ENCODE measurements at places on chromosomes 4 and X.

GRCh38 chr4:156686120-156686519 lies 285.5 kb downstream of the PDGFC start:
- DNase-seq: no peak

- DNase-seq: no peak
Measured at GRCh38 chrX:71917621-71918343, 7.1 kb downstream of the NHSL2 start.

GRCh38 chr4:5932035-5932568 lies 39.2 kb upstream of the CRMP1 start:
- DNase-seq: peak; percentile 64

DNA sequence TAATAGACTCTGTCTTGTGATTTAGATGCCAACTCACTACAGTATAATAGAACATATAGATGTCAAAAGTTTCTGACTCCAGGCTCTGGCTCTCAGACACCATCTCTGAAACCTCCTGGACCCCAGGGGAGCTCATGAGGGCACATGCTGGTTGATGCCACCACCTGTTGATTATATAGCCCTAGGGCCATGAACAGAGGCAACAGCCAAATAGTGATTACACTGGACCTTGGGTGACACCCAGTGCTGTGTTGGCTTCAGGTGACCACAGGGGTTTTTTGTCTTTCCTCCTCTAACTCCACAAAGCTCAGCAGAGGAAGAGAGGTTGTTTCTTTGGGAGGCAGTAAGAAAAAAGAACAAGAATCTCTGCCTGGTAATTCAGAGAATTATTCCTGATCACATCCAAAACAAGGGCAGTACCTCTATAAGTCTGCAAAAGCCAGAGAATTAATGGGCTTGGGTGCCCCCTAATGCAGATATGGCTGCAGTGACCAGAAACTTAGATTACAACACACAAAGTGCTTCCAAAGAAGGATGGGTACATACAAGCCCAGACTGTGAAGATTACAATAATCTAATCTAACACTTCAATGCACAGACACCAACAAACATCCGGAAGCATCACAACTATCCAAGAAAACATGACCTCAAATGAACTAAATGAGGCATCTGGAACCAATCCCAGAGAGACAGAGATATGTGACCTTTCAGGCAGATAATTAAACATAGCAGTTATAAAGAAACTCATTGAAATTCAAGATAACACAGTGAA lies 1920.6 kb downstream of the ARAP2 start:
- no peak for DNase-seq

DNA sequence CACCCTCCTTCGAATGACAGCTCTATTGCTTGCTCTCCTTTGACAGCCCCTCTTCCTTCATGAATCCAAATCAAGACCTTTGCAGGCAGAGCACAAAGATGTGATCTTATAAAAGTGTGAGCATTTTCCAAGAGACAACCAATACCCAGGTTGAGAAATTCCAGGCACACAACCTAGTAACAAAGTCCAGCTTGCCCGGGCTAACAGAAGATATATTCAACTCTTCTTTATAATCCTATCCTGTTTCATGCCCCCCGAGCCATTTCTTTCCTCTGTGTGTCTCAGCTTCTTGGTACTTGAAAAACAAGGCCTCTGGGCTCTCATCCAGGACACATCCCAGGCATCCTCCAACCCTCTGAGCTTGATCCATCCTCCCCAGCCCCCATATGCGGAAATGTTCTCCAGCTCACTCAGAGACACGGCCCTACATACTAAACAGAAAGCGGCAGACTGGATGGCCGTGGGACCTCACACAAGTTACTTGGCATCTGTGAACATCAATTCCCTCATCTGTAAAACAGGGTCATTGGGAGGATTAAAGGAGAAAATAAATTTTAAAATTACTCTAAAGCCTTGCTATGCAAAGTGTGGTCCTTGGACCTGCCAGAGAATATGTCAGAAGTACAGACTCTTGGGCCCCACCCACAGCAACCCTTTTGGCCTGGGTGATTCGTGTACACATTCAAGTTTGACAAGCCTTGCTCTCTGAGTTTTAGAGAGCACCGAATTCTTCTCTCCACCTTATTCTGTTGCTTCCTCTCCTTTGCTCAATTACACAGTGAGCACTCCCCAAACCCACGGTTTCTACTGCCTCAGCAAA lies 627.0 kb downstream of the BCOR start:
- no peak for DNase-seq

DNA sequence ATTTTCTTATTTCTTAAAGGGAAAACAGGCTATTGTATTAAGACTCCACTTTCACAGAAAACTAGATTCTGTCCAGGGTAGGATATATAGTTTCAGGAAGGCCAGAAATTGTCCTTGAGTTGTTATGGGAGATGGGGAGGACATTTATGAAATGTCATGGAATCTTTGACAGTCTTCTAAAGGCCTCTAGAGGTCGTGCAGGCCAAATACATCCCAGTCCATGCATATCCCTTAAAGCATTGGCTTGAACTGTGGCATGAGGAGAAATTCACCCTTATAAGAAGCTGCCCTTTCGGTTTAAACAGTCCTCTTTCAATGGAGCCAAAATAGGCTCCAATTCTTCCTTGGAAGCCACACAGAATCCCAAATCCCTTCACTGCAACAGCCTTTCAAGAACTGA lies 183.6 kb upstream of the NOCT start:
- DNase-seq: no peak

DNA sequence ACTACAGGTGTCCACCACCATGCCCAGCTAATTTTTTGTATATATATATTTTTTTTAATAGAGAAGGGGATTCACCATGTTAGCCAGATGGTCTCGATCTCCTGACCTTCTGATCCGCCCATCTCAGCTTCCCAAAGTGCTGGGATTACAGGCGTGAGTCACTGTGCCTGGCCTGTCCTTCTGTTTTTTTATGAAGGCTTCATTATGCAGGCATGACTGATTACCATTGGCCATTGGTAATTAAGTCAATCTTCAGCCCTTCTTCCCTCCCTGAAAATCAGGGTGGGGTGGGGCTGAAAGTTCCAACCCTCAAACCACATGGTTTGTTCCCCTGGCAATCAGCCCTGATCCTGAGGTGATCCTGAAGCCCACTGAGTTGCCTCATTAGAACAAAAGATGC lies 336.9 kb downstream of the PTTG2 start:
- DNase-seq: no peak

DNA sequence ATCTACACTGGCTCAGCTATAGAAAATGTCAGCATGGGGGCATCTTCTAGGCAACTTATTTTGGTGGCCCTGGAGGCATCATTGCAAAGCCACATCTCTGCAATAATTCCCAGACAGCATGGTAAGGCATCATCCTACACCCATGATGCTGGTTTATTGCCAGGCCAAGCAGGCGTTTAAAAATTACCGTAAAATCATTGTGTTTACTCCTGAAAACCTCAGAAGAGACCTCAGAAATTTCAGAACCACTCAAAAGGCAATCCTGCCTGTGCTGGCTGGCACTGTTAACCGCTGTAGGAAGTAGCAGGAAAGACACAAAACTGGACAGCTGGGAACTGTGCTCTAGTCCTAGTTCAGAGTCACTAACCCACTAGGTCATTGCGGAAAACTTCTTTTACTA lies 63.2 kb downstream of the MID1 start:
- DNase-seq: no peak

GRCh38 chr4:121252224-121252806 lies 88.2 kb upstream of the TNIP3 start:
- DNase-seq: peak; percentile 71

DNA sequence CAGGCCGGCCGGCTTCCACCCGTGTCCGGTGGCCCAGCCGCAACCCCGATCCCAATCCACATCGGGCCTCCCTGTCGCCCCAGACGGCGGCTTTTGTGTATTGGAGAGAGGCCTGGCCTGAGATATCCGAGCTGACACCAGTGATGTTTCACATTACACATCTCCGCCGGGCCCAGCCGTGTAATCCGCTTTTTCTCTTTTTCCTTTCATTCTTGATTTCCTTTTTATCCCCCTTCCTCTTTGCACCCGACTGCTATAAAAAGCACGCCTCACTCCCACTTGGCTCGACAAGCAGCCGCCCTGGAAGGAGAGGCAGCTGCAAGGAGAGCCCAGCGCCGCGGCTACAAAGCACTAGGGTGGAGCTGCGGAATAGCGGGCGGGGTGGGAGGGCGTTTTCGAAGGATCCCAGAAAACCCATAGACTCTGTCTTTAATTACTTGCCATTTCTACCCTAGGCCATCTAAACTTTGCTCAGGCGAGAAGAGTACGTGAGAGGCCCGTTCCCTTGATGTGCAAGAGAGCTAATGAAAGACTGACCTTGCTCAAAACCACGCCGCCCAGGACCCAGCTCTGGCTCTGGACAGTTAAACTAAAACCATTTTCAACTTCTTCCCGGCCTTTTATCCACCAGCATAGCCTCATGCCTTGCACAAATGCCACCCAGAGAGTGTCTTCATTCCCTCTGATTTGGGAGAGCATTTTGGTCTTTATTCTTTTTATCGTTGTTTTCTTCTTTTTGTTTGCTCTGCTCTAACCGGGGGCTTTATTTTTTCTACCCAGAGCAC lies 3.2 kb downstream of the PITX2 start:
- DNase-seq: no peak

- DNase-seq: no peak
Measured at GRCh38 chr4:76984788-76985211, 35.2 kb downstream of the SEPTIN11 start.

- no peak for DNase-seq
Measured at GRCh38 chrX:153583433-153583832, 15.5 kb downstream of the CCNQ start.

DNA sequence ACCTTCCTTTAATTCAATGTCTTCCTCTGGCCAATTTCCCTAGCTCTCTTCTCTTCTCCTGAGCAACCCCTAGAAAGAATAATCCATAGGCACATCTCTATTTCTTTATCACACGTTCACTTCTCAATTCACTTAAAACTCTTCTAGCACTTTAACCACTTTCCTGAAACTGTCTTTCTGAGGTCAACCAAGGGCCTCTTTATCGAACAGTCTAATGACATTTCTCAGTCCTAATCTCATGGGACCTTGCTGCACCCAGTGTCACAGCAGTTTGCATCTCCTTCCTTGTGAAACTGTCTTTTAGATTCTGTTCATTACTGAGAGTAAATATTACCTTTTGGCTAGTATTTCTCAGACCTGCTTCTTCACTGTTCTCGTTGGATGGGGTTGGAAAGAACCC lies 285.3 kb upstream of the RASGEF1B start:
- DNase-seq: no peak

- no peak for DNase-seq
Measured at GRCh38 chrX:95919605-95920004, 765.0 kb upstream of the DIAPH2 start.

DNA sequence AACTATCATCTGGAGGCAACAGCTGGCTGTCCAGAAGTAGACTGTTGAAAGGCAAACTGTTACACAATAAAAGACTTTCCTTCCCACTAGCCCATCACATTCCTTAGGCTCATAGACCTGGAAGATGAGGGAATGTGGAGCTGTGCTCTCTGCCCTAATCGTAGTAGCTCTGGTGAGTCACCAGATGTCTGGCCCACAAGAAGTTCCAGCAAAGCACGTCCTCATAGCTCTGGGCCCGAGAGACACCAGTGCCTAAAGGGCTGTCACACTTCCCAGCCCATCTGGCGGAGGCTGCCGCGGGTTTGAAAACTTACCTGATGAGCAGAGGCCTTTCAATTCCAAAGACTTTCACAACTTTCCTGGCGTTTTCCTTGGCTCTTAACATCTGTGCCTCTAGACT lies 81.7 kb upstream of the STOX2 start:
- DNase-seq: no peak

GRCh38 chr4:129966175-129966574 lies 870.2 kb downstream of the C4orf33 start:
- DNase-seq: no peak

- no peak for DNase-seq
Measured at GRCh38 chr4:80188801-80189458, 8.4 kb upstream of the PRDM8 start.

DNA sequence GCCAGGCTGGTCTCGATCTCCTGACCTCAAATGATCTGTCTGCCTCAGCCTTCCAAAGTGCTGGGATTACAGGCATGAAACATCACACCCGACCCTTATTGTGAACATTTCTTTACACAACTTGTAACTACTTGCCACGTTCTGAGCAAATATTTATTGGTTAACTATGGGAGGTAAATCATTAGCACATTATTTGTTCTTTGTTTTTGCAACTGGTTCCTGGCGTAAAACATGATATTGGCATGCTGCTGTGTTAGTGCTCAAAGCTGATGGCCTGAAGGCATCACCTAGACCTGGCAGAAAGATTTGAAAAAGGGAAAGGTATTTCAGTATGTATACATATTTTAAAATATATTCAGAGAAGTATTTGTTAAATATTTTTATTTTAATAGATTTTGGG lies 438.3 kb upstream of the PRKX start:
- DNase-seq: no peak

DNA sequence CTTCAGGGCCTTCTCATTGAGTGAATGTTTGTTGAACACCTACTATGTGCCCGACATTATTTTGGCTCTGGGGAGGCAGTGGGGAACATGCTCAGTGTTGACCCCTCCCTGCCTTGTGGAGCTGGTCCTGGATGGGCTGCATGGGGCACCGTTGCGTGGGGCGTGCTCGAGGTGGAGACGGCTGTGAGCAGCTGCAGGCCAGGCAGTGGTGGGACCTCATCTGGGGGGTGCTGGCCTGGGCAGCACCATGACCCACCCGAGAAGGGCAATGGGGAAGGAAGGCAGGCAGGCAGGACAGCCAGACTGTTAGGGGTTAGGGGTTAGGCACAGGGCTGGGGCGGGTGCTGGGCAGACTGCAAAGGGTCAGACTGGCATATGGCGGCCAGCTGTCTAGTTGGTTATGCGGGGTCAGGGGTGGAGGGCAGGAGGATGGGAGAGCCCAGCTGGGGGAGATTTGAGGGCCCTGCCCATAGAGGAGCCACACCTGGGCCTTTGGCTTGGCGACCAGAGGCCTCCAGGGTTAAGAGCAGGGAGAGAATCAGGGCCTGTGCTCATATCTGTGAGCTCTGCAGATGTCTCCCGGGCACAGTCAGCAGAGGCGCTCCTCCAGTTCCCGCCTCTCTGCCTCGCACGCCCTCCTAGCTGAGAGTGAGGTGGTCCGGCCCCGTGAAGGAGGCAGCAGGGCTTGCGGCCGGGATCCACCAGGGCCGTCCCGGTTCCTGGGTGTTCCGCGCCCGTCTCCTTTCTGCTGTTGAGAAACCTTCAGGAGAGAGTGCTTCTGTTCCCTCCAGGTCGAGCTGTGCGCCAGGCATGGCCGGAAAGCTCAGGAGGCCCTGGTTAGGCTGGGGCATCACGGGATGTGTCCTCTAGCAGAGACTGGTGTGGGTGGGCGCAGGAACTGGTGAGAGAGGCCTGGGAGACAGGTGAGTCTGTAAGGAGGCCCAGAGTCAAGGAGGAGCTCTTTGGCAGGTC lies 73.3 kb downstream of the RGS12 start:
- DNase-seq: no peak

Measured in NCI-H526 (cell line).